ENCODE measurements at places on chromosomes 12 and 14.

- no peaks in the 10 kb centered on the region for H3K27me3 ChIP-seq
- H3K4me1 ChIP-seq = no peaks in the 10 kb centered on the region
- H3K36me3 ChIP-seq = no peaks in the 10 kb centered on the region
- H3K4me3 ChIP-seq = no peak overlapping the region
- no peak overlapping the region for H3K27ac ChIP-seq
- peak; percentile 33 for DNase-seq
Observed at GRCh38 chr14:45290547-45290946, 37.5 kb upstream of the MIS18BP1 start.

- no peak overlapping the region for H3K4me3 ChIP-seq
- no peaks in the 10 kb centered on the region for H3K4me1 ChIP-seq
- DNase-seq = no peak
Observed at GRCh38 chr12:87991483-87991882, 37.7 kb downstream of the C12orf50 start.

- DNase-seq = peak; percentile 80
- peak overlapping the region; percentile 28 for H3K4me3 ChIP-seq
- H3K4me1 ChIP-seq = peaks cover 38% of the 10 kb centered on the region
- H3K36me3 ChIP-seq = no peaks in the 10 kb centered on the region
Observed at GRCh38 chr12:54933376-54933775, 51.2 kb downstream of the TESPA1 start.

GRCh38 chr14:68874746-68875155, 81.9 kb upstream of the ZFP36L1 start:
- no peaks in the 10 kb centered on the region for H3K27me3 ChIP-seq
- no peak overlapping the region for H3K4me3 ChIP-seq
- no peaks in the 10 kb centered on the region for H3K4me1 ChIP-seq
- no peak overlapping the region for H3K27ac ChIP-seq

DNA sequence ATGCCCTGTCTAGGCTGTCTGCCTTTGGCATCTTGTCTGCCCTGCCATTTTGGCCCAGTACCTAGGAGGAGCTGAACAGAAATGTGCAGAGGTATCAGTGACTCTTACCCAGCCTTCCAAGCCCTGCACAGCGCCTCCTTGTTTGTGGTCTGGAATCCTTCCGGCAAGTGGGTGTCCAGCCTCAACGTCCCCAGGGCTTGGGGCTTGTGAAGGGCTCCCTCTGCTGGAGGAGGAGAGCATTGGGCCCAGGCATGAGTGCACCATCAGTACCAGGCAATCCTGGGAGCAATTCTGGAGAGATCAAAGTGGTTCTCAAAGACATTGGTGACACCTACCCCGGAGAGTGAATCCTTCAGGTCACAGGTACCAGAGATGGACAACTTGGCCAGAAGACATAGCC, 2.4 kb upstream of the TCL1B start:
- H3K27me3 ChIP-seq = no peaks in the 10 kb centered on the region
- H3K27ac ChIP-seq = no peak overlapping the region
- no peaks in the 10 kb centered on the region for H3K36me3 ChIP-seq
- DNase-seq = peak; percentile 8
- H3K4me3 ChIP-seq = no peak overlapping the region

DNA sequence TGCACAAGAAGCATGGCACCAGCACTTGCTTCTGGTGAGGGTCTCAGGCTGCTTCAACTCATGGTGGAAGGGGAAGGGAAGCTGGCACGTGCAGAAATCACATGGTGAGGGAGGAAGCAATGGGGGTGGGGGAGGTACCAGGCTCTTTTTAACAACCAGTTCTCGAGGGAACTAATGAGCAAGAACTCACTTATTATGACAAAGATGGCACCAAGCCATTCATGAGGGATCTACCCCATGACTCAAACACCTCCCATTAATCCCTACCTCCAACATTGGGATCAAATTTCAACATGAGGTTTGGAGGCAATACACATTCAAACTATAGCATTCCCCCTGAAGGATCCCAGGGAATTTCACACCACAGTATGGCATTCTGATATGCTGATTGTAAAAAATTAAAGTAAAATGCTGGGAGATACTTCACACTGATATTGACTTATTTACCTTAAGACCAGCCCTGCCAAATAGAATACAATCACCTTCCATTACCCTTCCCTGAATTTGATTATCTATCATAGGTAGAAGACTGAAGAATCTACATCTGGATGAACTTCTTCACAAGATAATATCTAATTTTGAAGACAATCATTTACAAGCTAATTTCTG, 201.7 kb upstream of the PLXNC1 start:
- no peak overlapping the region for H3K4me3 ChIP-seq
- H3K36me3 ChIP-seq = no peaks in the 10 kb centered on the region
- no peaks in the 10 kb centered on the region for H3K27me3 ChIP-seq
- no peak overlapping the region for H3K27ac ChIP-seq

DNA sequence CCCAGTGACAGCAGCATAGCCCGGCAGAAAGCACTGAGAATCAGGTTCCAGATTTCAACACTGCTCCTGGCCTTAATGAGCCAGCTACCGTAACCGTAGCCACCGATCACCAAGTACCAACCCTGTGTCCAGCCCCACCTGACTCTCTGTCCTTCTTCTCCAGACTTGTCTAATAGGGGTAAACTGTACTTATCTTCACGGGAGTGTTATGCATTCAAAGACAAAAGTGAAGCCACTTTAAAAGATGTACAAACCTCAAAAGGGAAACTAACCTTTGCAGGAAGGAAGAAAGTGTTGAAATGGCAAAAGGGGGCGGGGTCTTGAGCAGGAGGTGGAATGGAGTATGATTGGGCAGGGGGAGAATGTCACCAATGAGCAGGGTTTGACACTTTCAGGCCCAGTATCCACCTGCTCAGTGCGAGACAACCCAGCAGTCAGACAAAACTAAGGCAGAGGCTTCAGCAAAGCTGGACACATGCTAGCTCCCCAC, 226.1 kb downstream of the CHST11 start:
- H3K4me1 ChIP-seq = peaks cover 72% of the 10 kb centered on the region
- H3K36me3 ChIP-seq = no peaks in the 10 kb centered on the region
- peak; percentile 64 for DNase-seq
- peak overlapping the region; percentile 79 for H3K27ac ChIP-seq
- peak overlapping the region; percentile 75 for H3K4me3 ChIP-seq

- H3K36me3 ChIP-seq = no peaks in the 10 kb centered on the region
- H3K27me3 ChIP-seq = peaks cover 34% of the 10 kb centered on the region
- no peak overlapping the region for H3K27ac ChIP-seq
- H3K4me1 ChIP-seq = no peaks in the 10 kb centered on the region
- no peak for DNase-seq
Observed at GRCh38 chr14:94775091-94775870, 5.4 kb upstream of the GSC start.

DNA sequence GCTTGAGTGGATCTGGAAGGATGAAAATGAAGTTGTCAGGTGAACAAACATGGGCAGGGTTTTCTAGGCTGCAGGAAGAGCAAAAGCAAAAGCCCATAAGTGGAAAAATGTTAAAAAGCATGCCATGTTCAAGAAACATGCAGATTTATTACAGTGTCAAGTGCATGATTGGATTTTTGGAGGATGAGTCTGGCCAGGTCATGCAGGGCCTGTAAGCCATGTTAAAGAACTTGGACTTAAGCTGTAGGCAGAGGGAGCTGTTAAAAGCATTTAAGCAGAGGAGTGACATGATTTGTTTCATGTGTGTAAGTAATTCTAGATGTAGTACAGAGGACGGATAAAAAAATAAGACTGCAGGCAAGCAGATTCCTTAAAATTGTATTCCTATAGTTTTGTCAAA, 16.3 kb upstream of the SINHCAF start:
- H3K4me3 ChIP-seq = no peak overlapping the region
- no peaks in the 10 kb centered on the region for H3K4me1 ChIP-seq
- DNase-seq = no peak
- H3K27ac ChIP-seq = no peak overlapping the region
- H3K27me3 ChIP-seq = no peaks in the 10 kb centered on the region
- H3K36me3 ChIP-seq = no peaks in the 10 kb centered on the region

DNA sequence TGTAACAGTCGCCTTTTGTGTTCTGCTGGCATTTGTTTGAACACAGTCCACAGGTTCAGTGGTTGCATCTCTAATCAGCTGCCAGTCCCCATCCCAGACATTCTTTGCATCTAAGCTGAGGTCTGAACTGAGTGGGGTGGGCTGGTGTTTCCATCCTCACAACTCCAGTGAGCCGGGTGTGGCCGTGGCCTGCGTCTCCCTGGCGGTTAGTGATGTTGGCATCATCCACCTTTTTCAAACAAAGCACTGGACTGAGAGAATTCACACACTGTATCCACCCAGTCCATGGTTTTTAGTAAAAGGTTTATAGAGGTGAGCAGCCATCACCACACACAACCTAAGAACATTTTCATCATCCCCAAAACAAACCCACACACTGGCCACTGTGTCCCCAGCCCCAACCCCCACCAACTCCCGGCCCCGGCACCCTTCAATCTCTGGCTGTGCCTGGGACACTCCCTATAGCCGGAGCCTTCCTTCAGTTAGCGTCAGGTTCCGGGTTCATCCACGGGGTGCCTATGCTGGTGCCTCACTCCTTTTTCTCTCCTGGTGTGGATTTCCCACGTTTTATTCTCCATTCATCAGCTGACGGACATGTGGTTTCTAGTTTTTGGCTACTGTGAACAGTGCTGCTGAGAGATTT, 6.5 kb downstream of the DDX51 start:
- H3K36me3 ChIP-seq = peaks cover 35% of the 10 kb centered on the region
- no peak for DNase-seq
- H3K4me1 ChIP-seq = peaks cover 2% of the 10 kb centered on the region
- no peaks in the 10 kb centered on the region for H3K27me3 ChIP-seq

Data from CD4-positive, CD25-positive, alpha-beta regulatory T cell (primary cell).